ENCODE measurements at places on chromosomes 11 and 22.

DNA sequence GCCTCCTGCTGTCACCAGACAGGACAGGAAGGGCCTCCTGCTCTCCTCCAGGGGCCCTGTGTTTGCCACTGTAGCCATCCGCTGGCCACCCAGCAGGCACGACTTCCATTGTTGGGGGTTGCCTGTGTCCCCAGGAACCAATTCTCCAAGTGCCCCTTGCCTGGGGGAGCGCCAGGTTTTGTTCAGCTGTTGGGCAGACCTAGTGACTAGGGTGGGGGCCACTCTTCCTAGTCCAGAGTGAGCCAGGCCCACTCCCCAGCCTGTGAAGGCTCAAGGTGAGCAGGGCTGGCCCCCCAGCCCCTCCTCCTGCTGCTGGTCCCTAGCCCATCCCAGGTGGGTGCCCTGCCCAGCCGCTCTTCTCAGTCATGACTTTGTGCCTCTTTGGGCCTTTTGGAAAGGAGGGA is 30.9 kb downstream of the OSBPL5 start:
- DNase-seq = no peak

- DNase-seq = peak; percentile 63
Measured at GRCh38 chr22:20430720-20431510, 6.7 kb downstream of the SCARF2 start.

DNA sequence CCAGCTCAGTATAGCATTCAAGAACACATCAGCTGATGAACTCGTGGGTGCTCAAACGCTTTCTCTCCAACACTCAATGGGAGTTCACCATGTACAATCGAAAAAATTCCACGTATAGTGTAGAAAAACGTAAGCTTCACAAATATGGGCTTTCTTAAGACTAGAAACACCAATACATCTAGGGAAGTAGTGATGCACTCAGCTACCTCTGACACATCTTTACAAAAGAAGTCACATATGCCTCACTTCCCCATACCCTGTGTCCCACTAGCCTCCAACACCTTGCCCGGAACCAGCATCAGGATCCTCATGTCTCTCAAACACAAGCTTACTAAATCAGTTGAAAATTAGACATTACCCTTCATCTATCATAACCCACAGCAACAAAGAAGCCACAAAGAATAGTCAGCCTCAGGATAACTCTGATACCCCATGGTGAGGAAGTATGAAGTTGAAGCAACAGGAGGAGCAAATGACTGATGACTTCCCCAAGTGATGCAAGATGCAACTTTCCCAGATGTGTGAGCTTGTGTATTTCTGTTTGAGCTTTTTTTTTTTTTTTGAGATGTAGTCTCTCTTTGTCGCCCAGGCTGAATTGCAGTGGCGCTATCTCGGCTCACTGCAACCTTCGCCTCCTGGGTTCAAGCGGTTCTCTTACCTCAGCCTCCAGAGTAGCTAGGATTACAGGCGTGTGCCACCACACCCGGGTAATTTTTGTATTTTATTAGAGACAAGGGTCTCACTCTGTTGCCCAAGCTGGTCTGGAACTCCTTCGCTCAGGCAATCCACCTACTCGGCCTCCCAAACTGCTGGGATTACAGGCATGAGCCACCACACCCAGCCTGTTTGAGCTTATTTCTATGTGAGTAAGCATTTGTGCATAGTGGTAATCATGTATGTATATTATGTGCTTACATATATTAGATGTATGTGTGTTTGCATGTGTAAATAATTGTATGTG is 8.5 kb upstream of the DENND5A start:
- DNase-seq = no peak

GRCh38 chr11:116360221-116360941 is 412.4 kb downstream of the BUD13 start:
- no peak for DNase-seq

- DNase-seq = no peak
Measured at GRCh38 chr11:89184021-89184420, 6.3 kb downstream of the TYR start.

GRCh38 chr22:48718818-48719500 is 1108.7 kb downstream of the BRD1 start:
- no peak for DNase-seq

- no peak for DNase-seq
Measured at GRCh38 chr22:20807315-20807752, 33.4 kb downstream of the SERPIND1 start.

DNA sequence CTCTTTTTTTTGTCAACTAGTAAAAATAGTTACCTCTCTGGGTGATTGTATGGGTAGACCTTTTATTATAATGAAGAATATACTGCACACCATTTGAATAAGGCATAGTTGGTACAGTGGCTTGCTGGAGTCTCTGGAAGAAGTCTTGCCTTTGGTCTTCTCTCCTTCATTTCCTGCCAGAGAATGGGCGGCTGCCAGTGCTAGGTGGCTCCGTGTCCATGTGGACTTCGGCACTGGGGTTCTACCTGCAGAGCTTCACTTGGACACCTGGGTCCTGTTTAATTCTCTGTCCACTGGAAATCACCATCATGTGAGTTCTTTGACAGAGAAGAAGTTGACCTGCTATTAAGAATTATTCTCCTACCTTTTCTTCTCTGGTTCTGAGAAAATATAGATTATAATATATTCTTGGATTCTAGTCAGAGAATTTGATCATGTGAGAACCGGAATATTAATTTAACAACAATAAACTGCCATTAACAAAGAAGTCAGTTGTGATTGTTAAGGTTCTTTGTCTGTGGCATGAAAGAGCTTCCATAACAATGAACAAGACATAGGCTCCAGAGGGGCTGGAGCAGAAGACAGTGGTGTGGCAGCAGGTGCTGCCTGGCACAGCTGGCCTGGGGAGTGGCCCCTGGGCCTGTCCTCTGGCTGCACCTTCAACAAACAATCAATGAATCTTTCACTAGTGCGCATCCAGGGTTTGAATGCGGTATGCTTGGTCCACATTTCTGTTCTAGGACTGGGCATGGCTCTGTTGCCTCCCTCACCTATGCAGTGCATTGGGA is 77.5 kb downstream of the PPFIBP2 start:
- DNase-seq = no peak

GRCh38 chr22:34236527-34236926 is 316.3 kb upstream of the LARGE1 start:
- no peak for DNase-seq

DNA sequence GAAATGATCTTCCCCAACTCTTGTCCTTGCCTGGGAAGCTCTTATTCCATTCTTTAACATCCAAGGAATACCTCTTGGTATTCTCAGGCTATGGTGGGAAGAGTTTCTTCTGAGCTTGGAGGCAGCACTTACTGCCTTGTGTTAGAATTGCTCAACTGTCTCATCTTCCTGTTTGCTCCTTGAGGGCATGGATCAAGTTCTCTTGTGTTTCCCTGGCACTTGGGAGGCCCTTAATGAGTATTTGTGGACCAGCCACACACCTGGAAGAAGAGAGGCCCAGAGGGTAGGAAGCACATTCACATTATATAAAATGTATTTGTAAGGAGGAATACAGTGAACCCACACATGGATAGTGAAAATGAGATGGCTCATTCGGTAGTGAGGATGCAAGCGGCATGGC is 3.4 kb upstream of the SORL1-AS1 start:
- no peak for DNase-seq

- no peak for DNase-seq
Measured at GRCh38 chr11:37858398-37858797, 1260.4 kb upstream of the RAG2 start.

DNA sequence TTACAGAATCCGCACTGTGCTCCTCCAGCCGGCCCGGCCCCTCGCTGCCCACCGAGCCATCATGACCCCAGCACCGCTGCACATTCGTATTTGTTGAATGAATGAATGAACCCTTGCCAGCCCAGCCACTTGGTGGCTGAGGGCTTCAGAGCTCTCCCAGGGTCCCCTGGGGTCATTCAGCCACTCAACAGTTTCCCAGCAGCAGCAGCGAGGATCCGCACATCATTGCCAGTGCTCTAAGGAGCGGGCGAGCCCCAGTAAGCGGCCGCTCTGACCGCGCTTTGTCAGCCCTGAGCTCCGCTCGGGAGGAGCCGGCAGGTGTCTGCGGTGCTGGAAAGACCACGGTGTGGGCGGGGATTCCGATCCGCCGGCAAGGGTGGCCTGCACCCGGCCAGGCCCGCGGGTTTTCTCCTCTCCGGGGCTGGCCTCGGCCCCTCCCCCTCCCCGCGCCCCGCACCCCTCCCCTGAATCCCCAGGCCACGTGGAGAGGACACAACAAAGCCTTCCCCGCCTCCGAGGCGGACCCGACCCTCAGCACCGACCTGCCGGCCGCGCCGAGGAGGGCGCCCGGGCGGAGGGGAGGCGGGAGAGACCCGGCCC is 563 bp downstream of the BID start:
- peak; percentile 25 for DNase-seq
